ENCODE measurements at places on chromosomes 6 and 20.

DNA sequence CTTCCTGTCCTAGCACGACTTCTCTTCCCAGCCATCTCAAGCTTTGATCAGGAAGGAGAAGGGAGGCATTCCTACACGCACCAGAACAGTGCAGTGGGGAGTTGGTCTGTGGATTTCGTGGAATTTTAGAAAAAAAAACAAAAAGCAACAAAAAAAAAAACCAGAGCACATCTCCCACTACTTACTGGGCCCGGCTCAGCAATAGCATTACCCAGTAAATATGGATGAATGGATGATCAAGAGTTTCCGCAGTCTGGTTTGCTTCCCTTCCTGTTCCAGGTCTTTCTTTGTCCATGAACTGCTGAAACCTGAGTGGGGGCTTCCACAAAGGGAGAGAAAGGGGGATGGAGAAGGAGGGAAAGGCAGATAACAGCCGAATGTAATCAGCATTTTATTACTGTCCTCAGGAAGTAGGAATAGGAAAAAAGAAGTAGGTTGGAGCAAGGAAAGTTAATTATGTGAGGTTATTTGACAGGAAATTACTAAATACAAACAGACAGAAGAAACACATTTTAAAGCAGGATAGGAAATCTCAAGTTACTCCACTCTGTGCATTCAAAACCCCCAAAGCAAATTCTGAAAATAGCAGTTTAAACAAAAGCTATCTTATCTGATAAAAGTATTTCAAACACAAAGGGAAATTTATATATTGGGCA lies 349.0 kb downstream of the PRL start:
- no peak for DNase-seq

DNA sequence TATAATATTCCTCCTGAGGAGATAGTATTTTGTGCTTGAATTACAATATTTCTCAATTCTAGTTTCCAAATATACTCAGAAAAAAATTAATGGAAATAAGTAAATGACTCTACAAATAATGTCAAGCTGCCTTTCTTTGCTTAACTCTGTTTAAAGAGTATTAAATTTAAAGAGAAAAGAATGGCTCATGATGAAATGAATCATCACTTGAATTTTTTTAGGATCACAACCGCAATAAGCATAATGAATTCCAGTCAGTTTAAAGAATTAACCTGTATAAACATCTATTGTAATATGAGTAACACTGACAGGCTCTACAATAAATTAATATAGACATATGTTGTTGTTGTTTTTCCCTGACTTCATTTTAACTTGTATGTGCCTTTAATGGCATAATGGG lies 266.2 kb upstream of the ADGRB3 start:
- no peak for DNase-seq

- no peak for DNase-seq
Observed at GRCh38 chr20:1144401-1145172, 26.2 kb downstream of the PSMF1 start.

DNA sequence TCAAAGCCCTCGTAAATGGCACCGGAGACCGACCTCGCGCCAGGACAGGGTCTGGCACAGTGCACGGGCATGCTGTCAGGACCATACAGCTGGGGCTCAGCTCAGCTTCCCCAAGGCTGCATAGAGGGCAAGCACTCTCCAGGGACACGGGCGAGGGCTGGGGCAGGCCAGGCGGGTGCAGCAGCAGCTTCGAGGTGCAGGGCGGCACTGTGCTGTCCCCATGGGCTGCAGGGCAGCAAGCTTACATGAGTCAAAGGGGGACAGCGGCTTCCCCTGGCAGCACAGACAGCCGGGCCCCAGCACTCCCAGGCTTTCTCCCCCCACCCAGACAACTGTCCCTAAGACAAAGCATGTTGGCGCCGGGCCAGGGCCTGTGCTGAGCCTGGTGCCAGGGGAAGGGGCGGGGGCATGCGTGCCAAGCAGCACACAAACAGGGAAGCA lies 25.7 kb downstream of the PSMG4 start:
- DNase-seq = no peak

DNA sequence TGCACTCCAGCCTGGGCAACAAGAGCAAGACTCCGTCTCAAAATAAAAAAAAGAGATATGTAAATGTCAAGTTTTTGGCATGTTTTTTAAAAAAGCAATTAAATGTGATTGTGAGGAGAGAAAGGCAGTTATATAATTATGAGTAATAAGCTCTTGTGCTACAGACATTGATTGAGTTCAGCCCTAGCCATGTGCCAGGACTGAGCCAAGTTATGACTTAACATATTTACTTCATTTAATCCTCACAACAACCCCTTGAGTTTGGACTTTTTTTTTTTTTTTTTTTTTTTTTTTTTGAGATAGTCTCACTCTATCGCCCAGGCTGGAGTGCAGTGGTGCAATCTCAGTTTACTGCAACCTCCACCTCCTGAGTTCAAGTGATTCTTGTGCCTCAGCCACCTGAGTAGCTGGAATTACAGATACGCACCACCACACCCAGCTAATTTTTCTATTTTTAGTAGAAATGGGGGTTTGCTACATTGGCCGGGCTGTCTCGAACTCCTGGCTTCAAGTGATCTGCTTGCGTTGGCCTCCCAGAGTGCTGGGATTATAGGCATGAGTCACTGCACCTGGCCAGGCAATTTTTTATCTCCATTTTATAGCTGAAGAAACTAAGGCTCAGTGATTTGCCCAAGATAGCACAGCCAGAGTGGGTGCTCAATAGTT lies 15.0 kb upstream of the CSE1L start:
- DNase-seq = no peak

- no peak for DNase-seq
Observed at GRCh38 chr6:91505199-91505598, 918.3 kb upstream of the MAP3K7 start.

GRCh38 chr20:16205507-16205906 lies 367.7 kb downstream of the KIF16B start:
- DNase-seq = no peak

DNA sequence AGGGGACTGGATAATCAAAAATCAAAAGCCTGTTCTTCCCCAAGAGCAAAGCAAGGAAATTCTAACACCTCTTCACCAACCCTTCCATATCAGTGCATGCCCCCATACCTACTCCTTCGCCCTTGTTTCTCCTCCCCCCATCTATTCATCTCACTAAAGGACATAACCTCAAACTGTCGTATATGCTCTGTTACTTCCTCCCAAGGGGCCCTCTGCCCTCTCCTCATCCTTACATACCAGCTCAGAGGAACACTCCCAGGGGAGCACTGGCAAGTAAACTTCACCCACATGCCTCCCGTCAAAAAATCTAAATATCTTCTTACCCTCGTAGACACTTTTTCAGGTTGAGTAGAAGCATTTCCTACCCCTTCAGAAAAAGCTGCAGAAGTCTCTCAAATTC lies 9.4 kb upstream of the ADTRP start:
- DNase-seq = no peak

DNA sequence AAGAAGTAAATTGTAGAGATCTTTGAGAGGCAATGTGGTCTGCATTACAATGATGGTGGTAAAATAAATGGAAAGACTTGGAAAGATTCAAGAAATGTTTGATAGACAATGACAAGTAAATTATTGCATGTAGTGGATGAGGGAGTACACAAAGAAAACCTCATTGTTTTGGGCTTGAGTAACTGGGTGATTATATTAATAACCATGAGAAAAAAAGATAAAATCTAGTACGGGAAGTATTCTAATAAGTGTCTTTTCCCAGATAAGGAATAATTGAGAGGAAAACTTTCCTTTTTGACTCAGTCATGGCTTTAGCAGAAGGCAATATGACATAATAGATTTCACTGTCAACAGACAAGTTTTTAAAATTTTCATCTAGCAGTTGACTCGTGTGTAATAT lies 993.0 kb downstream of the EYS start:
- no peak for DNase-seq

- DNase-seq = peak; percentile 32
Observed at GRCh38 chr20:56626367-56627121, 2.6 kb upstream of the TFAP2C start.

- DNase-seq = no peak
Observed at GRCh38 chr6:137230547-137230946, 11.4 kb upstream of the IFNGR1 start.

DNA sequence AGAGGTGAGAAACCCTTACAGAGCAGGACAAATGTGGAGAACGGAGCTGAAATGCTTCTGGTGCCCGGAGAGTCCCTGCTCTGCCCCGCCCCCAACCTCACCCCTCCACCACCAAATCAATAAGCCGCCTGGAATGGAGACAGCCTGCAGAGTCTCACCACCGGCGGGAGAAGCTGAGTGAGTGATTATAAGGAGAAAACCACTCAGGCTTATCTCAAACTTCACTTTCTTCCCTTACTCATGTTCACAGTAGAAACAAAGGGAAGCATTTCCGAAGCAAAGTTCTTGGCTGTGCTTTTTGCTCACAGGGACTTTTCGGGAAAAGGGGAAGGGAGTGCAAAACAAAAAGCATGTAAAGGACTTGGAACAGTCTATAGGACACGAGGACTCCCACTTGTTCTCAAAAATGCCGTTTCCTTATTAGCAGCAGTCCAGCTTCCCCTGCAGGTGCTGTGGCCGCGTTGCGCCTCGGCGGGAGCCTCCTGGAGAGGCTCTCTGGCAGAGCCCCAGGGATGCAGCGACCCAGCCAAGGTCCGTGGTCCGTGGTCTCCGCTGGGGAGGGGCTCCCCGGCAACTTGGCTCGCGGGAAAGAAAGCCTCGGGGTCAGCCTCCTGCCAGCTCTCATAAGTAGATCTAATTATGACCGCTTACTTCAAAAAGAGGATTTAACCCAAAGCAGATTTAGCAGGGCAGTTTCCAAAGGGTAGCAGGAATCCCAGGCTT lies 64.8 kb upstream of the TMEM30A start:
- no peak for DNase-seq

- DNase-seq = no peak
Observed at GRCh38 chr6:111626441-111626840, 20.8 kb upstream of the TRAF3IP2 start.

- DNase-seq = peak; percentile 94
Observed at GRCh38 chr6:150297327-150298029, 71.3 kb upstream of the IYD start.

- no peak for DNase-seq
Observed at GRCh38 chr6:132256457-132256856, 144.8 kb downstream of the MOXD1 start.

GRCh38 chr6:41174610-41175009 lies 11.7 kb upstream of the TREM2 start:
- no peak for DNase-seq

DNA sequence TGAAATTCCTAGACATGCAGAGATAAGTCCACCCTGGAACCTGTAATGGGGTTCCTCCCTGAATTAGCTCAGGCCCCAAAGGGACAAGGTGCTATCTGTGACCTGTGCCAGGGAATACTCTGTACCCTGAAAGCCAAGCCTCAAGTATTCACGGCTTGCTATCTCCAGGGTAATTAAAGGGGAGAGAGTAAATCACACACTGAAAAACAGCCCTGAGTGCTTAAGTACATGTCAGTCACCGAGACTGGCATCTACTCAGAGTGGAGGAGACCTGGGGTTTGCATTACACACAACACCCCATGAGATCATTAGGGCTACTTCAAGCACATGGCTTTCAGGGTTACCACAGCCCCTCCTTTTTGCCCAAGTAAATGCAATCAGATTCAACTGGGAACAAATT lies 188.1 kb downstream of the CD83 start:
- no peak for DNase-seq

- DNase-seq = no peak
Observed at GRCh38 chr6:156851454-156851921, 74.3 kb downstream of the ARID1B start.

GRCh38 chr6:72967329-72967728 lies 258.0 kb downstream of the KHDC1L start:
- no peak for DNase-seq
